ENCODE measurements at places on chromosomes 3 and 15. TPM values are rescaled to one million over a fixed set of nuclear protein-coding genes. Genes with fewer than 3 reads are reported as not detected.

The P2RY14 gene
- not detected for total RNA-seq

DNA sequence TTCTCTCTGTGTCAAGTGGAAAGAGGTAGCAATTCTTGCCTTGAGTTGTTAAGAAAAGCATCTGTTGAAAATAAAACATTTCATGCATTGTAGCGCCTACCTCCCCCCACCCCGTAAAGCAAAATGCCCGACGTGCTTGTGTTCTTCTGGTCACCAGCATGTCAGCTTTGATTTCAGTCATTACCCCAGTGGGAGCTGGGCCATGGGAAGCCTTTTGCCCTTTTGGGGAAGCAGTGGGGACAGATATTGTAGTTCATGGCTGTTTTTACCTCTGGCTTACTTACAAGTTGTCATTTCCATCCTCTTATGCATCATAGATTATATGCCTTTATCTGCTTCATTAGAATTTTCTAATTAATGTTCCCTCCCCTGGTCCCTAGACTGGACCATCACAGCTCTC lies 328.7 kb downstream of the RYR3 start:
- no peak for DNase-seq

- DNase-seq, result no peak
Measured at GRCh38 chr3:81816473-81817250, 55.2 kb upstream of the GBE1 start.

DNA sequence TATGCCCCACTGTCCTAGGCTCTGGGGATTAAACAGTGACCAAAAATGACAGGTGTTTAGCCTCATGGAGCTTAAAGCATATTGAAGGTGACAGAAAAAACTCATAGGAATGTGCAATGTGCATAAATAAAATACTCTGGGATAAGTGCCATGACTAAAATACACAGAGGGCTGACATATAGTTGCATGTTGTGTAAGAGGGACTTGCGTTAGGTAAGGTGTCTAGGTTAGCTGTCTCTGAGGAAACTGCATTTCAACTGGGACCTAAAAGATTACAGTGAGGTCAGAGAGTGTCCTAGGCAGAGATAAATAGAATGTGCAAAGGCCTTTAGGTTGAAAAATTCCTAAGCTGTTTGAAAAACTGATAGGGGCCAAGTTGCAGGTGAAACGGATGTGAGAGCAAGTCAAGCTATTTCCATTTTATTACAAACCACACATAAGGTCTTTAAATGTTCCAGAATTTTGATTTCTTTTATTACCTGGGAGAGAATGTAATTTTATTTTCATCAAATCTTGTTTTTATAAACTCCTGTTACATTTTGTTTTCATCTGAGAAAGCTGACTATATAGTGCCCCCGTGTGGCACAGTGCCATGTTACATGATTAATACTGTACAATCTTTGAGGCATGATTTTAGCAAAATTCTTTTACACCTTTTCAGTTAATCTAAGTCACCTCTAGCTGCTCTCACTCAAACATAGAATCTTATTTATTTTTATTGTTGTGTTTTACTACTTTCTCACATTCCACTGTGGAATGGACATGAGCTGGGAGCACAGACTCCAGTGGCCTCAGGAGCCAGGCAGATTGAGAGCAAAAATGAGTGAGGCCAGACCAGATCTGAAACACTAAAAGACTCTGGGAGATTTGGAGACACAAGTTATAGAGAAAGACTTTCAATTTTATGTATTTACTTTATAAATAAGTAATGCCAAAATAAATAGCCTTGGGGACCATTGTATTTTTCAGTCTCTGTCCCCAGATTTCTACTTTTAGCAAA lies 259.6 kb upstream of the ZNF717 start:
- DNase-seq, result no peak

GRCh38 chr15:39364721-39365120 lies 216.2 kb upstream of the THBS1 start:
- no peak for DNase-seq

Data from osteocyte (in vitro differentiated cells).